ENCODE measurements at places on chromosomes 13 and 19. TPM values are rescaled to one million over a fixed set of nuclear protein-coding genes. Genes with fewer than 3 reads are reported as not detected.
A peak's percentile ranks its signal among the peaks of the same experiment; 100 is the strongest.

- no peak for DNase-seq
Measured at GRCh38 chr19:2175742-2176141, 12.0 kb downstream of the DOT1L start.

GRCh38 chr13:31060655-31061054 lies 101.0 kb downstream of the HSPH1 start:
- no peak for DNase-seq

DNA sequence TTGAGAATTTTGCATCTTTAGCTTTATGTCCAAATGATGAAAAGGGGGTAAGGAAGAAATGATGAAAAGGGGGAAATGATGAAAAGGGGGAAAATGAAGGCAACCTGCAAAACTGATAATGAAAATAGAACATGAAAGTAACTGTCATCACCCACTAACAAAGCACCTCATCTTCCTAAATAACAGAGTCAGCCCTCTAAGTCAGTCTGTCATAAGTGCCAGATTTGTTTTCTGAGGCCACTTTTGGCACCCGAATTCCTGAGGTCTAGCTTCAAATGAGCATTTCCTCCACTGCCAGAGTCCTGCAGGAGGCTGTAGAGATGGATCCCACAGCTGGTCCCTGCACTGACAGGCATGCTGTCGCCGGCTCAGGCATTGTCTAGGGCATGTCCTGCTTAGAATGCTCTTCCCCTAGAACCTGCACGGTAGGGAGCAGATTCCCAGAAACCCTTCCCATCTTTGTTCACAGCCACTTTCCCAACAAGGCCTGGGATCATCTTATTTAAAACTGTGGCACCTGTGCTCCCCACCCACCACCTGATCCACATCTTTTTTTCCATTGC lies 25.3 kb downstream of the RAP2A start:
- no peak for DNase-seq

GRCh38 chr13:93953841-93954240 lies 525.6 kb downstream of the DCT start:
- DNase-seq = no peak

DNA sequence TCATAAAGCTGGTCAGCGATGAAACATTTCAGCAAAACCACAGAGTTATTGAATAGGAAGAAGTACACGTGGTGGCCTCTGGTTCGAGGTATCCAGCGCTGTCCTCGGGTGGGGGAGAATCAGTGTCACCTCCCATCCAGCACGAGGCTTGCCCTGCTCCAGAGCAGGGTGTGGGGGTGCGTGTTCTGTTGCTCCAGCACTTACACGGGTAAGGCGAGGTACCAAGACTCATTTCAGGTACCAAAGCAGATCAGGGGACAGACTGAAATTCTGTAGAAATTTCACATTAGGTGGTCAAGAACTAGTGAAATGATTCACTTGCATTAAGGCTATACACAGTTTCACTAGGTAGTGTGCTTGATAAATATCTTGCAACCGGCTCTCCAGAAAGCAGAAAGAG lies 164.2 kb upstream of the SOX1 start:
- DNase-seq = no peak

DNA sequence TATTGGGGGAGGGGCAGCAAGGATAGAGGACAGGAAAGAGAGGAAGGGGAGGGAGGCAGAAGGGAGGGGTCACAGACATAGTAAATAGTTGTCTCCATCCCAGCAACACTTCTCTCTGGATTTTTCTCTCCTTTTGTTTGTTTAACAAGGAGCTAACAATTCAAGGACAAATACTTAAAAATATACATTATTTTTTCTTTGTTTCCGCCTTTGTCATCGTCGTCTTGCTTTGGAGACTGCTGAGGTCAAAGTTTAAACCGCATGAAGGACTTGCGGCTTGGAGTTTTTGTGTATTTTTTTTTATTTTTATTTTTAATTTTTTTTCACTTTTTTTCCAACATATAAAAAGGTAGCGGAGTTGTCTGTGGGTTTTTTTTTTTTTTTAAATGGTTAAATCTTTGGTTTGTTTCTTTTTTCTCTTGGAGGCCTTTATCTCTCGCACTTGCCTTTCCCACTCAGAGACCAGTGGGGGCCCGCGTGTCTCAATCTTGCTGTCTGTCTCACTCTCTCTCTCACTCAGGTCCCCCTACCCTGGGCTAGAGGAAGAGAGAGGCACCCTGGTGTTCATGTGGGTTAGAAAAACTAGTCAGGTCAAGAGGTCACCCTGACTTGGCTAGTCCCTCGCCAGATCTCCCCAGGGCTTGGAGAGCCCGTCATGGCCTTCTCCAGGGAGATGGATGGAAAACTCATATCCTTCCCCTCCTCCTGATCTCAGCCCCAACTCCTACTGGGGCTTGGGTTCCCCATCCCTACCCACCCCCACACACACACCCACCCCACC lies 11.0 kb downstream of the ZNF574 start:
- DNase-seq = no peak

- DNase-seq = no peak
Measured at GRCh38 chr13:73778242-73778864, 355.9 kb downstream of the KLF12 start.

DNA sequence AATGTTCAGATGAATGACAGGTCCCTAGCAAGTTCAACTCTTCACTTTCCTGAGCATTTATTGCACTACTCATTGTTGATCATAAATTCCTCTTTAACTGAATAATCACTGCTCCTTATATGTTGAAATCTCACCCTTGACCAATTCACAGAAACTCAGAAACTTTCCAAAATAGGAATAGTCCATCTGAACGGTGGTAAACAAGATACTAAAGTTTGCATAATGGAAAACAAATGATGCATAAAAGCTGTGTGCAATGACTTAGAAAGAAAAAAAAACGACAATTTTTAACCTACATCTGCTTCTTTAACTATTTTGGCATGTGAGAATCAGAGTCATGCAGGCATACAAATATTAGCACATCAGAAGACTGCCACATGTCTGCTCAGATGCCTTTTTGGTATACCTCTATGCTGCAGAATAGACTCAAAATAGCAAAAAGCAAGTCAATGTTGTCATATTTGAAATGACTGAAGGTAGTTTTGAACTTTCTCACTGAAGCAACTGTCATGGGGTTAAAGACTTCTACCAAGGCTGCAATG lies 34.8 kb downstream of the SLC10A2 start:
- no peak for DNase-seq

DNA sequence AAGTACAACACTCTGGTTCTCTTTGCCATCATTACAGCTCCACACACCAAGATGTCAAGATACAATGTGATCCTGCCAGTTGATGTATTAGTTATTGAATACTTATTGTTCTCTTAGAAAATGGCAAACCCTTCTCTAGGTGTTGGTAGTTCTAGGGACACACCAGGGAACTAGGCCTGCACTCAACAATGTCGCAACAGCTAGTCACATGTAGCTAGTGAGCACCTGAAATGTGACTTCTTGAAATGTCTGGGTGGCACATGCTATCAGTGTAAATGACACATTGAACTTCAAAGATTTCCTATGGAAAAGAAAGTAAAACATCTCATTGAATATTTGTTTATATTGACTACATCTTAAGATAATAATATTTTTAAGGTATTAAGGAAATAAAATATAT lies 49.7 kb downstream of the DACH1 start:
- DNase-seq = no peak

DNA sequence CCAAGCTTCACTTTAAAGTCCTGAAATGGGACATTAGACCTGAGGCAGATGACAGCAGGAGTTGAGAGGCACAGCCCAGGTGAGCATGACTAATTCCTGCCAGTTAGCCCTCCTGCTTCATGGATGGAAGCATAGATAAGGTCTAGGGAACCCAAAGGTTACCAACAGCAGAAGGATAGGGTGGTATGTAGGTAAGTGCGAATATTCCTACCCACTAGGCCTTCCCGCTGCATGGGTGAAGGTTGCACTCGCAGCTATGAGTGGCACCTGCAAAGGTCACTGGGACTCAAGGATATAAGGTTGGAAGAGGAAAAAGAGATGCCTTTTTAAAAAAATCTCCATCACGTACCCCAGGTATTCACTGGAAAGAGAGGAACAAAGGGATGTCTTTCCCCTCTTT lies 12.2 kb upstream of the MLLT1 start:
- DNase-seq = no peak

- no peak for DNase-seq
Measured at GRCh38 chr13:92300651-92301050, 902.2 kb downstream of the GPC5 start.

DNA sequence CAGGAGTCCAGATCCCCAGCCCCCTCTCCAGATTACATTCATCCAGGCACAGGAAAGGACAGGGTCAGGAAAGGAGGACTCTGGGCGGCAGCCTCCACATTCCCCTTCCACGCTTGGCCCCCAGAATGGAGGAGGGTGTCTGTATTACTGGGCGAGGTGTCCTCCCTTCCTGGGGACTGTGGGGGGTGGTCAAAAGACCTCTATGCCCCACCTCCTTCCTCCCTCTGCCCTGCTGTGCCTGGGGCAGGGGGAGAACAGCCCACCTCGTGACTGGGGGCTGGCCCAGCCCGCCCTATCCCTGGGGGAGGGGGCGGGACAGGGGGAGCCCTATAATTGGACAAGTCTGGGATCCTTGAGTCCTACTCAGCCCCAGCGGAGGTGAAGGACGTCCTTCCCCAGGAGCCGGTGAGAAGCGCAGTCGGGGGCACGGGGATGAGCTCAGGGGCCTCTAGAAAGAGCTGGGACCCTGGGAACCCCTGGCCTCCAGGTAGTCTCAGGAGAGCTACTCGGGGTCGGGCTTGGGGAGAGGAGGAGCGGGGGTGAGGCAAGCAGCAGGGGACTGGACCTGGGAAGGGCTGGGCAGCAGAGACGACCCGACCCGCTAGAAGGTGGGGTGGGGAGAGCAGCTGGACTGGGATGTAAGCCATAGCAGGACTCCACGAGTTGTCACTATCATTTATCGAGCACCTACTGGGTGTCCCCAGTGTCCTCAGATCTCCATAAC lies at the start of gene APOE:
TSS of gene APOE (plus strand) at position 360 of the 724 bp plus-strand sequence. CDS start 829 bp downstream, outside the sequence.
- no peak for DNase-seq

GRCh38 chr13:48782429-48782840 lies 128.7 kb downstream of the CYSLTR2 start:
- no peak for DNase-seq

DNA sequence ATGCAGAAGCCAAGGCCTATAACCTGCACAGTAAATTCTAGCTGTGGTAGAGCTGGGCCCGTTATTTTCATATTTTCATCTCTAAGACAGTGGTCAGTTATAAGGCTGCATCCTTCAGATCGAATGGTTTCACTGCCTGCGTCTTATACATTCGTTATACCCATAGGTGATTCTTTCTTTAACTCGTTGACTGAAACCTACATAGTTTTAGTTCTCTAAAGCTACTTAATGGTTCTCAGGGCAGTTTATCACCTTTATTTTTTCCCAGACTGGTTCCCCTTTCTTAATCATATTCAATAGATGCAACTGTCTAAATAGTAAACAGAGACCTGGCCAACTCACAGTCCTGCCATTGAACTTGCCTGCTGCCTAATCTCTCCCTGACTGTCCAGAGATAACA lies 615.3 kb upstream of the SLITRK1 start:
- no peak for DNase-seq

DNA sequence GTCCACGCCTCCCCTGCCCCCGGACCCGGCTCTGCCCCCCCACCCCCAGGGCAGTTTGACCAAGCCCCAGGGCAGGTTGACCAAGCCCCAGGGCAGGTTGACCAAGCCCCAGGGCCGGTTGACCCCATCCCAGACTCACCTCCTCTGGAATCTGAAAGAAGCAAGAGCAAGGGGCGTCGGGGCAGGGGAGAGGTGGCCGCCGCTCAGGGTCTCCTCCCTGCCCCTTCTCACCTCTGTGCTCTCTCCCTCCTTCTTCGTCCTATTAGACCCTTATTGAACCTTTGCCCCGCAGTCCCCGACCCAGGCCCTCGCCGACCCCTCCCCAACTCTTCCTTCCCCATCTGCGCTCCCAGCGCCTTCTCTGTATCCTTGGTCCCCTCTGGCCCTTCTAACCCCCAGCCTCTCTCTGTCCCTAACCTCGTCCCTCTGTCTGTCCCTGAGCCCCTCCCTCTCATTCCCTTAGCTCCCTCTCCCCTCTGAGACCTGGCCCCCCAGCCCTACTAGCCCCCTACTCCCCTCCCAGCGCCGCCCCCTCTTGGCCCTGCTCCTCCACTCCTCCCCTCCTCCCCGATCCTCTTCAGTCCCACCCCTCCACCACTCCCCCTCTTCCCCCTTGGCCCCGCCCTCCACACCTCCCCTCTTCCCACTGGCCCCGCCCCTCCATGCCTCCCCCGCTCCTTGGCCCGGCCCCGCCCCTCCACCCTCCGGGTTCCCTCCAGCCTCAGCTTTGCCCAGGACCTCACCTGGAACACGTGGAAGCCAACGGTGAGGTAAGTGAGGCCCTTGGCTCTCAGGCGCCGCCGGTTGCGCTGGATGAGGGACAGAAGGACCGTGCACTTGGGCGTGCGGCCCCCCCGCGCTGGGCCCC lies 7.6 kb downstream of the CAPN12 start:
- DNase-seq = peak; percentile 64

DNA sequence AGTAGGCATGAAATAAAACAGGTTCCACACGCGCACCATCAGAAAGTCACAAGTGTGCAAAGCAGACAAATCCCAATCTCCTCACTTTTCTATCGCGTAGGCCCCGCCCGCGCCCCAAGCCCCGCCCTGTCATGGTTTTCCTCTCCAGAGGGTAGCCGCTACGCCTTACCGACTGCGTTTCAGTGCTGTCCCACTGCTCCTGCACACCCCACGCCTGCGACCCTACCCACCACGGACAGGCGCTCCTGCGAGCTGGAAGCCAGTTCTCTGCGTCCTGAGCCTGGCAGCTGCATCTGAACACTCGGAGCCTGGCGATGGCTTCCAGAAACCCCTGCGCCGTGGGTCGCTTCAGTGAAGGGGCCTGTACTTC lies 379 bp upstream of the ZNF470 start:
- no peak for DNase-seq

- no peak for DNase-seq
Measured at GRCh38 chr13:56924401-56924800, 216.3 kb upstream of the PRR20A start.

DNA sequence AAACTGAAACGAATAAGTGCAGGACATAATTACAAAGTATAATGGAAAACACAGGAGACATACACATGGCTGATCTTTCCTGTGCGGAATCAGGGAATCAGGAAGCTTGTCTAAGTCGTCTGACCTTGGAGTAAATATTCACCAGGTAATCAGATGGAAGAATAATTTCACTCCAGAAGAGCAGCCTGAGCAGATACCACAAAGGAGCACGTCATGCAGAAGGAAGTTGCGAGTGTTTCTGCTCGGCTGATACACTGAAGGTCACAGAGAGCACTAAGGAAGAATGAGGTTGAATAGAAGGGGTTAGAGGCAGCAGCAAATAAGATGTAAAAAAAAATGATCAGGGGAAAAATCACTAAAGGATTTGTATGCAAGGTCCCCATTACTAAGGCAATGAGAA lies 122.3 kb upstream of the GPC6 start:
- no peak for DNase-seq

GRCh38 chr19:982567-983170 lies 1.5 kb upstream of the WDR18 start:
- DNase-seq = peak; percentile 89

Gene PLPP2
- total RNA-seq = 0.32 TPM

Gene DNM2
- 220 TPM for total RNA-seq

Gene DZIP1
- not detected for total RNA-seq

Gene APOC4
- not detected for total RNA-seq
